Panc1 (cell line): ENCODE measurements at places on chromosomes 3 and 15. TPM values are rescaled to one million over a fixed set of nuclear protein-coding genes. Genes with fewer than 3 reads are reported as not detected.

The CLEC3B gene
- total RNA-seq: not detected

DNA sequence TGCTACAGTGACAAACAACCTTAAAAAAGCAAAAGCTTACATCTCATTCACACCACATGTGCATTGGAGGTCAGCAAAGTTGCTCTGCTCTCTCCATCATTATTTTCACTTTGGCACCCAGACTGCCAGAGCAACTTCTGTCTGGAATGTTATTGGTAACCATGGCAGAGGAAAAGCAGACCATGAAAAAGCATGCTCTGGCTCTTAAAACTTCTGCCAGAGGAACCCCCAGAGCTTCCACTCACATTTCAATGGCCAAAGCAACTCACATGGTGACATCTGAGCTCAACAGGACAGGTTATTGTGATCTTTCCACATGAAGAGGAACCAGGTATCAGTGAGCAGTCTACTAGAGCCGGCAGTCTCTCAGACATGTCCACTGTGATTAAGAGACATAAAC lies 21.9 kb upstream of the FRMD5 start:
- no peak overlapping the region for H3K4me3 ChIP-seq
- no peaks in the 10 kb centered on the region for H3K36me3 ChIP-seq
- peaks cover 5% of the 10 kb centered on the region; the same call in 1 of the 2 replicates for H3K4me1 ChIP-seq
- no peak for DNase-seq
- no peaks in the 10 kb centered on the region for H3K27me3 ChIP-seq

GRCh38 chr3:120554812-120555606 lies 41.1 kb upstream of the NDUFB4 start:
- H3K27me3 ChIP-seq: peaks cover 2% of the 10 kb centered on the region; the same call in 1 of the 2 replicates
- H3K4me1 ChIP-seq: peaks cover 14% of the 10 kb centered on the region
- no peak for DNase-seq
- no peaks in the 10 kb centered on the region for H3K36me3 ChIP-seq
- no peak overlapping the region for H3K4me3 ChIP-seq

DNA sequence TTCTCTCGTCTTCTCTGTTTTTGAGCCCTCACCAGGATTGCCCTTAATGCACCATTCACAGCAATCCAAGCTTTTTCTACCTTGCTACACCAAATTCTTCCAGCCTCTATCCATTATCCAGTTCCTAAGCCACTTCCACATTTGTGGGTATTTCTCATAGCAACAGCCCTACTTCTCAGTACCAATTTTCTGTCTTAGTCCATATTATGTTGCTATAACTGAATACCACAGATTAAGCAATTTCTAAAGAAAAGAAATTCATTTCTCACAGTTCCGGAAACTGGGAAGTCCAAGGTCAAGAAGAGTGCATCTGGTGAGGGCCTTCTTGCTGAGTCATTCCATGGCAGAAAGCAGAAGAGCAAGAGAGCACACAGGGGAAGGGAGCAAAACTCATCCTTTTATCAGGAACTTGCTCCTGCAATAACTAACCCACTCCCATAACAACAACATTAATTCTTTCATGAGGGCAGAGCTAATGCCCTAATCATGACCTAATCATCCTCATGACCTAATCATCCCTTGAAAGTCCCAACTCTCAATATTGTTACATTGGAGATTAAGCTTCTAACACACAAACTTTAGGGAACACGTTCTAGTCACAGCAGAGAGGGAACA lies 9.7 kb upstream of the EIF1B start:
- no peaks in the 10 kb centered on the region for H3K36me3 ChIP-seq
- no peaks in the 10 kb centered on the region for H3K4me1 ChIP-seq
- DNase-seq: no peak

GRCh38 chr15:85404176-85404917 lies 23.9 kb downstream of the AKAP13 start:
- no peaks in the 10 kb centered on the region for H3K27me3 ChIP-seq
- no peaks in the 10 kb centered on the region for H3K36me3 ChIP-seq
- DNase-seq: no peak
- H3K4me3 ChIP-seq: no peak overlapping the region
- H3K4me1 ChIP-seq: peaks cover 66% of the 10 kb centered on the region
